ENCODE measurements at places on chromosomes 12 and 14.

GRCh38 chr12:56759263-56759908, 3.7 kb upstream of the HSD17B6 start:
- peaks cover 3% of the 10 kb centered on the region for H3K4me1 ChIP-seq
- H3K4me3 ChIP-seq = no peak overlapping the region
- H3K36me3 ChIP-seq = peaks cover 3% of the 10 kb centered on the region

- H3K27me3 ChIP-seq = peaks cover 9% of the 10 kb centered on the region
- no peaks in the 10 kb centered on the region for H3K36me3 ChIP-seq
- no peak overlapping the region for H3K4me3 ChIP-seq
- no peak overlapping the region for H3K27ac ChIP-seq
- no peak for DNase-seq
Measured at GRCh38 chr12:119883237-119883636, 6.1 kb upstream of the CIT start.

- H3K4me1 ChIP-seq = no peaks in the 10 kb centered on the region
- no peaks in the 10 kb centered on the region for H3K36me3 ChIP-seq
- no peak overlapping the region for H3K4me3 ChIP-seq
Measured at GRCh38 chr14:38405851-38406635, 150.2 kb upstream of the CLEC14A start.

GRCh38 chr14:88605594-88605993, 42.8 kb downstream of the ZC3H14 start:
- DNase-seq = no peak
- H3K36me3 ChIP-seq = peaks cover 46% of the 10 kb centered on the region
- H3K27me3 ChIP-seq = no peaks in the 10 kb centered on the region
- H3K4me3 ChIP-seq = no peak overlapping the region
- H3K4me1 ChIP-seq = peaks cover 9% of the 10 kb centered on the region
- no peak overlapping the region for H3K27ac ChIP-seq

- H3K27me3 ChIP-seq = peaks cover 25% of the 10 kb centered on the region
- H3K27ac ChIP-seq = peak overlapping the region; percentile 67
- peaks cover 48% of the 10 kb centered on the region for H3K4me1 ChIP-seq
- peak; percentile 63 for DNase-seq
- H3K36me3 ChIP-seq = peaks cover 2% of the 10 kb centered on the region
Measured at GRCh38 chr12:57214398-57214781, 2.2 kb upstream of the NXPH4 start.

DNA sequence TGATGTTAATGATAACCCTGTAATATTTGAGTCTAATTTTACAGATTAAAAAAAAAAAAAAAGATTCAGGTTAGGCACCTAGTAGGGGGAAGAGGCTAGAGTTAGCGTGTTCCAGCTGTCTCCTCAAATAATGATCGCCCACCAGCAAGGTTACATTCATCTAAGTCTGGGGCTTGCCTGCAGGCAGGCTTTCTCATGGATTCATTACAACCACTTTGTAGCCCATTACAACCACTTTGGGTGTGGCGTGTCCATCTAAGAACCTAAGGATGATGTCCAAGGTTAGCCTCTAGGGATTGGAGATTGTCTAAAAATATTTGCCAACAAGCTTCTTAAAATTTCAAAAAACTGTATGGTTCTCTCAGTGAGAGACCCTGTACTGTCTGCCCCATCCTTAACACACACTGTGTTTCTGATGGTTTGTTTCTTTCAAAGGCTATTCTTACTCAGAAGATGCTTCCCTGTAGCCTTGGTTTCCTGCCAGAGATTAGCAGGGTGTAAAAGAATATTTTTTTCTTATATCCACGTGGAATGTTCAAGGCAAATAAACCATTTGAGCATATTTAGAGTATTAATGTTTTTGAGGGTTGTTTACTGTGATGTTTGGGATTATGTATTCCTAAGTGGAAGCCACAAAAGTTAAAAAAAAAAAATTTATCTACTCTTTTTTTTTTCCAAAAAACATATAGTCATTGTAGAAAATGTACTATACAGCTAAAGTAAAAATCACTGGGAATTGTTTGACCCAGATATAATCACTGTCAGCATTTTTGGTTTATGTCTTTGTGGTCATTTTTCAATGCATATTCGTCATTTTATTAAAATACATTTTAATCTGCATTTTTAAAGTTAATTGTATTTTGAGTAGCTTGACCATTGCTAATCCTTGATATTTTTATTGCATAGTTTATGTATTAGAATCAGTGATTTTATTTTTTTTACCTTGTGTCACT, 1.7 kb downstream of the DYNC1H1 start:
- DNase-seq = no peak
- H3K4me1 ChIP-seq = peaks cover 26% of the 10 kb centered on the region
- H3K36me3 ChIP-seq = peaks cover 7% of the 10 kb centered on the region

- peaks cover 18% of the 10 kb centered on the region for H3K36me3 ChIP-seq
- DNase-seq = no peak
- peaks cover 12% of the 10 kb centered on the region for H3K4me1 ChIP-seq
- H3K4me3 ChIP-seq = no peak overlapping the region
- H3K27ac ChIP-seq = no peak overlapping the region
- peaks cover 2% of the 10 kb centered on the region for H3K27me3 ChIP-seq
Measured at GRCh38 chr14:23938823-23939222, 14.7 kb upstream of the DHRS4 start.

DNA sequence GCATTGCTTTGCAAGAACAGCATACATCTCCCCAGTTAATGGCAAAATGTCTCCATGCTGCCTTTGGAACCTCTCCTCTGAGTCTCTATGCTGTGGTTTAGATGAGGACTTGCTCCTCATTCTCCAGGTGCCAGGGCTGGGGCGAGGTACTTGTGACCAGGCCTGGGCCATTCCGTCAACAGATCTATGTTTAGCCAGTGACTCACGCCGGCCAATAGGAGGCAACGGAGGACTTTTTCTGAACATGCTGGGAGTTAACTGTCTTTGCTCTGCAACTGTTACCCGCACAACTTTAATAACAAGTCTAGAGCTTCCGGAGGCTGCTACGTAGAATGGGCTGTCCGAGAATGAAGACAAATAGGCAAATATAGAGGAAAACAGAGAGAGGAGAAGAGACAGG, 214.2 kb downstream of the GLT1D1 start:
- peaks cover 11% of the 10 kb centered on the region for H3K27me3 ChIP-seq
- H3K4me3 ChIP-seq = no peak overlapping the region
- DNase-seq = no peak
- H3K36me3 ChIP-seq = no peaks in the 10 kb centered on the region
- no peak overlapping the region for H3K27ac ChIP-seq

DNA sequence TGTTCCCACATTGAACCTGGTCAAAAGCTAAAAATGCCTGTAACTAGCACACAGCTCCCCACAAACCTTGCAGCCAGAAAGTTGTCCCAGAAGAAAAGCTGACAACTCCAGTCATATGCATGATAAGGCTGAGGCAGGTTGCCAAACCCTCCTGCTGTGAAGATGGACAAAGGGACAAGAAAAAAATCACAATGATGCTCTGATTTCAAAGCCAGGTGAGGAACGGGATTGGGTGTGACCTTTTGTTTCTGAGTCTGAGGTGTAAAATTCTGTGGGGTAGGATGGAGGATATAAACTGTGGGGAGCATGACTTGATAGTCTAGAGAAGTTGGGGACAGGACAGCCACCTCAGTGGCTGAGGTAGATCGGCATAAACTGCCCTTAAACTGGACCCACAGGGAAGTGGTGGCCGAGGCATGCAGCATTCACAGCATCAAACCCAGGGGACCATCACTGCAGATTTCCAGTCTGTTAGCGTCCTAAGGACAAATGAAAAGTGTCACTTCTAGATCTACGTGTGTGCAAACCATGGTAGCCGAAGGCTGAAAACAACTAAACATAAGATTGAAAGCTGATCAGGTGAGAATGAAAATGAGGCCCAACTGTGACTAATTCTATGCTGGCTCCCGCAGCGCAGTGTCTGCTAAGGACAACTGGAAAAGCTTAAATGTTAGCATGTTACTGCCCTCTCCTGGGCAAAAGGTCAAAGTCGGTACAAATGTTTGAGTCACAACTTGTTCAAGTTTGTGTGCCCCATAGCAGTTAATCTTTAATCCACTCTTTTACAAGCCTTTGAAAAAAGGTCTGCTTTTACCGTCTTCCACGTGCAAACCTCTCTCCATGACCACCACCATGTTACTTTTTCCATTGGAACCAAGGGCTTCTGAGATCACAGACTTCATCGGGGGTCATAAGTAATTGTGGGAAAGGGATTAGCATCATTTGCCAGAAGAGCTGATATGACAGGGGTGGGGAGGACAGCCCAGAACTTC, 39.8 kb downstream of the GRIN2B start:
- no peak overlapping the region for H3K27ac ChIP-seq
- DNase-seq = no peak
- peaks cover 6% of the 10 kb centered on the region for H3K4me1 ChIP-seq
- no peak overlapping the region for H3K4me3 ChIP-seq
- H3K36me3 ChIP-seq = no peaks in the 10 kb centered on the region

- no peaks in the 10 kb centered on the region for H3K36me3 ChIP-seq
- H3K4me3 ChIP-seq = no peak overlapping the region
- H3K4me1 ChIP-seq = no peaks in the 10 kb centered on the region
- no peaks in the 10 kb centered on the region for H3K27me3 ChIP-seq
Measured at GRCh38 chr14:33120966-33121365, 182.3 kb downstream of the NPAS3 start.

- peak overlapping the region; percentile 6 for H3K27ac ChIP-seq
- peaks cover 14% of the 10 kb centered on the region for H3K27me3 ChIP-seq
- H3K4me3 ChIP-seq = peak overlapping the region; percentile 88
- H3K4me1 ChIP-seq = peaks cover 22% of the 10 kb centered on the region
- no peak for DNase-seq
- H3K36me3 ChIP-seq = peaks cover 1% of the 10 kb centered on the region
Measured at GRCh38 chr12:94874518-94875302, 128.8 kb downstream of the NDUFA12 start.
